NCI-H345 (cell line): ENCODE measurements at places on chromosomes 2 and 18.

DNA sequence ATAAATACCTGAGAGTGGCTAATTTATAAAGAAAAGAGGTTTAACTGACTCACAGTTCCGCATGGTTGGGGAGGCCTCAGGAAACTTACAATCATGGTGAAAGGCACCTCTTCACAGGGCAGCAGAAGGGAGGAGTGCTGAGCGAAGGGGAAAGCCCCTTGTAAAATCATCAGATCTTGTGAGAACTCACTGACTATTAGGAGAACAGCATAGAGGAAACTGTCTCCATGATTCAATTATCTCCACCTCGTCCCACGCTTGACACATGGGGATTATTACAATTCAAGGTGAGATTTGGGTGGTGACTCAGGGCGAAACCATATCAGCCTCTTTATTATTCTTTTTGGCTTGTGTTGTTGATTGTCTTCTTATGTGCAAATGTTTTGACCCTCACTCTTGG, 76.2 kb downstream of the WDR7 start:
- no peak for DNase-seq

DNA sequence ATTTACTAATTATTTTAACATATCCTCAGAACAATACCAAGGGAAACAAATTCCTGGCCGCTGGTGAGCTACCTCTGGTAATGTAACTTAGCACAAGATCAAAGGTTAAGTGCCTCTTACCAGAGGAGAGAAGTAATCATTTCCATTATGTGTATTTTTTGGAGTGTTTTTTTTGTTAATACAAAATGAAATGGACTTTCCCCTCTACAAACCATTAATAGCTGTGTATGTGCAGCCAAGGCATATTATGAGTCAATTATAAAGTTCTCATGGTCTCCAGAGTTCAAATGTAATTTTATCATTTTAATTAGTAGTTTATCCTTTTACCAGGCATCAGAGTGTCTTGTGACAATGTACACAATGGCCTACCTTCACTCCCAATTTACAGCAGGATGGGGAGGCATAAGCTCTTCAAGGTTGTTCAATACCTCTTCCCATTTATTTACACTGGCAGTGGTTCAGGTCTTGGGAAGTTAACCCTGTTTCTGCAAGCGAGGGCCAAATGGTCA, 242.2 kb downstream of the TGIF1 start:
- peak; percentile 69 for DNase-seq

- no peak for DNase-seq
Measured at GRCh38 chr2:203824057-203824456, 43.5 kb upstream of the CTLA4 start.

DNA sequence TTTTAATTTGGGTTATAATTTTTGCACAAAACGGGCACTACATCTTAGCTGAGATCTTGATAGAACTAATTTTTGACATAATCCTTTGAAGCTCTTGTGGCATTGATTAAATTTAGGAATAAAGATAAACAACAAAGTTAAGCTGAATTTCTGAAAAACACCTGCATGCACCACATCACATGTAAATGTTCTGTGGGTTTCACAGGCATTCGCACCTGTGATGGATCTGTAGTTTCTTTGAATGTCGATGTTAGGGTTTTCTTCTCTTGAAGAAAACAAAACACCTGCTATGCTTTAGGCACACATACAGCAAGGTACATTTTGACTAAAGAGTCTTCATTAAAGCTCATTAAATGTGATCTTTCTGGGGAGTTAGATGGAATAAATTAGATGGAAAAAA, 60.3 kb downstream of the RPIA start:
- DNase-seq, result no peak

DNA sequence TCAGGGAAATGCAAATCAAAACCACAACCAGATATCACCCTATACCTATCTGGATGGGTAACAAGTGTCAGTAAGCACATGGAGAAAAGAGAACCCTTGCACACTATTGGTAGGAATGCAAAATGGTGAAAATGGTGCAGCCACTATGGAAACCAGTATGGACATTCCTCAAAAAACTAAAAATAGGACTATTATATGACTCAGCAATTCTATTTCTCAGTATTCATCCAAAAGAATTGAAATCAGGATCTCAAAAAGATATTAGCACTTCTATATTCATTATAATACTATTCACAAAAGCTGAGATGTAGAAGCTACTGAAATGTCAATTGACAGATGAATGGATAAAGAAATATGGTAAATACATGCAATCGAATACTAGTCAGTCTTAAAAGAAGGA, 491.1 kb upstream of the MYT1L start:
- no peak for DNase-seq

DNA sequence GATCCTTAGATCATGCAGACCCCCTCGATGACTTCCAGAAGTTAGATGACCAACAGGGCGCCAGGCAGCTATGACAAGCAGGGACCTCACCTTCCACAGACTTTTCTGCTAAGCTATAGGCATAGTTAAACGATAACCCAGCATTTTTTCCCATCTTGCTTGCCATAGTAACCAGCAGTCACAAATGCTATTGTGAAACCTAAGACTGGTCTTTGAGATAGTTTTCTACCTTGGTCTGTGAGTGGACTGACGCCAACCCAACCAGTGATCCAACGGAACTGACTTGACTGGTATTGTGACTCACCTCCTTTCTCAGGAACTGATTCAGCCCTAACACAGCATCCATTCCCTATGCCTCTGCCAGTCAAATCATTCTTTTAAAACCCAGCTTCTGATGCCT, 361.2 kb downstream of the LRRTM4 start:
- no peak for DNase-seq

DNA sequence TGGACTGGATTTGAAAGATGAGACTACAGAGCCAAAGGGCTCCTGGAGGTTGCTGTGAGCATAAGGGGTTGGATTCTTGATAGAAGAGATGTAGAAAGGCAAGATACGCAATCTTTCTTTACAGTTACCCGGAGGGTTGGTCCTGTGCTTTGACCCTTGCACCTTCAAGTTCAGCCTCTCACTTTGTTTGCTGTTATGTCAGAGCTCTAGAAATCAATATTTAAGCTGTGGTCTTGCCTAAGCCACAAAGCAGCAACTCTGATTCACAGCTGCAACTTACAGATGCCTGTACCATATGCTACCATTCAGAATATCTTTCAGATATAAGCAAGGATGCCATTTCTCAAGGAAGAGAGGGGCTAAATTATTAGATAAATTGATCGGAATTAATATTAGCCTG, 943.1 kb upstream of the LRRTM1 start:
- DNase-seq, result no peak

DNA sequence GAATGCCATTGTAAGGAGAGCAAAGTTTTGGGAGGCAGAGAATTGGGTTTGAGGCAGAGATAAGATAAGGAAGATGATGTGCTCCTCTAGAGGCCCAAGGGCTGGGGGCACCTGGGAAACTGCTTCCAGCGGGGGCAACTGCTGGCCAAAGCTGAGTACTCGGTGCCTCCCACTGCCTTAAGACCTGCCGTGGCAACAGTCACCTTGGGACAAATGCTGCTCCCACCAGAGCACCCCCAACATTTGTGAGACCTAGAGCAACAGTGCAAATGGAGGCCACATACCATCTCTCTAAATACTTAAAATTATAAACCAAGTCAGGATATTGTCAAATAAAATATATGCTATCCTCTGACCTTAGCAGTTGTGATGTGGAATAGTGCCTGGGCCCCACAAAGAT, 127.1 kb downstream of the CAPN13 start:
- no peak for DNase-seq

- DNase-seq, result no peak
Measured at GRCh38 chr18:61770279-61770678, 122.5 kb downstream of the RNF152 start.

- no peak for DNase-seq
Measured at GRCh38 chr2:7189106-7189505, 271.9 kb downstream of the RNF144A start.

DNA sequence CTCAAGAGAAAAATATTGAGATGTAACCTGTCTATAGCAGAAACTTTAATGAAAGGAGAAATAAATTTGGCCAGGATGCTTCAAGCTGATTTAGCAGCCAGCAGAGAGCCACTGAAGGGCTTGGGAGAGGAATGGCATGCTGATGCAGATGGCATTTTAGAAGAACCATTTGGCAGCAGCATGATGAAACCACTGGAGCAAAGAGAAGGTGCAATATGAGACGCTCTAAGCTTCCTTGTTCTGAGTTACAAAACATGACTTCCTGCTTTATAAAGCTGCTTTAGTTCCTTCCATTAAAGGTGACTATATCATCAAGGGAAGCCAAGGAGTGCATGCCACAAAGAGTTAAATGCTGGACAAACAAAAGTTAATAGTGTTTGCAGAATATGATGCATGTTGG, 189.7 kb downstream of the PID1 start:
- no peak for DNase-seq

- peak; percentile 54 for DNase-seq
Measured at GRCh38 chr2:148875387-148876051, 492 bp downstream of the KIF5C start.

DNA sequence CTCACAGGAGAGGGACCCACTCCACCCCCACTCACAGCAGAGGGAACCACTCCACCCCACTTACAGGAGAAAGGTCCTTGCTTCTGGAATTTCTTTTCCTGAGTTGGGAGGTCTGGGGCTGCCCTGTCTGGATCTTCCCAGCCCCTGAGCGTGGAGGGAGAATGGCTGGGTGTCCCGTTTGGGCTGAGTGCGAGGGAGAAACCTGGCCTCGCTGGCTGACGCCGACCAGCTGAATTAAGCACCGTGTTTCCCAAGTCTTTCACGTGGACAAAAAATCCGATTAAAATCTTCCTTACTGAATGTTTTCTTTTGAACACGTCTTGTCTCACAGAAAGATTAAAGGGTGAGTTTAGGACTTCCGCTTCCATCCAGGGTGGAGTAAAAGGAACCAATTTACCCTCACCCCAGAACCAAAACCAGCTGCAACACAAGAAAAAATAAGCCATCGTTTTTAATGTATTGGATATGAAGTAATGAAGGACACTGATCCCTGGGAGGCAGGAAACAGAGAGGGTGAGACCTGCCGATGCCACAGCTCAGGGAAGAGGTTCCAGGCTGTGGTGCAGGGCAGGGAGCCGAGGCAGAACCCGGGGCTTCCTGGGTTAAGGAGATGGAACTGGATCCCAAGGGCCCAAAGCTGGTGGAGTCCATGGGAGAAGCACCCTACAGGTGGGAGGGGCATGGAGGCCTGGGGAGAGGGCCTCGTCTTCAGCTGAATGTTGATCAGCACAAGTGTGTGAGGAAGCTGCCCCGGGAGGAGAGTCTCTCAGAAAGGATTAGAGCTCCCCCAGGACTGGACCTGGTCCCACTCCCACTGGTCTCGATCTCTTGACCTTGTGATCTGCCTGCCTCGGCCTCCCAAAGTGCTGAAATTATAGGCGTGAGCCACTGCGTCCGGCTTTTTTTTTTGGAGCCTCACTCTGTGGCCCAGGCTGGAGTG, 60.3 kb downstream of the RTP5 start:
- no peak for DNase-seq

- peak; percentile 22 for DNase-seq
Measured at GRCh38 chr2:20422402-20423271, 24.2 kb upstream of the RHOB start.
